Heart left ventricle (tissue), 16 donors: ENCODE measurements at places on chromosomes 2 and 18.

DNA sequence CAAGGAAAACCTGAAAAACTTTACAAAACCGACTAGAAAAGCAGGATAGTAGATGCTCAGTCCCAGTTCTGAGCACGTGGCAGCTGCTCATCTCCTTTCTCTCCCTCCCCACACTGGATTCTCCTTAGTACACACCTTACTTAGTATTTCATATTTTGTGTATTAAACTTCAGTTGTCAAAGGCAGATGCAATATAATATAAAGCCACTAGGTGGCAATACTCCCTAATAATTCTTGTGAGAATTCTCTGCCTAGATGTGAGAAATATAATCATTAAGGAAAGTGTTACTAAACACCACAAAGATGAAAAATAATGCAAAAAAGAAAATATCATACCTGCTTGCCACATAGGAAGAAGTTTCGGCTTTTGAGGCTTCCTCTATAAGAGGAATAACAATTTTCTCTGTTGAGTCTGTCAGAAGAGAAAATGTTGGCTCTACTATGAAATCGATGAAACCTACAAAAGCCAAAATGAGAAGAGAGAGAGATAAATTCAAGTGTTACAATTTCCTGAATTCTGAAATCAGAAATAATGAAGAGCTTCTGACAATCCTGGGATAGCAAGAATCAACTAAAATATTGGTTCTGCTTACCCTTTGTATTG, 200.6 kb downstream of the PPP1R1C start:
- no peaks in the 10 kb centered on the region for H3K36me3 ChIP-seq
- no peak for DNase-seq
- no peak overlapping the region for H3K4me3 ChIP-seq
- H3K4me1 ChIP-seq, result no peaks in the 10 kb centered on the region
- H3K27me3 ChIP-seq, result no peaks in the 10 kb centered on the region
- H3K27ac ChIP-seq, result no peak overlapping the region

GRCh38 chr2:232457121-232458011, 1.4 kb downstream of the ALPI start:
- peaks cover 15% of the 10 kb centered on the region for H3K27me3 ChIP-seq
- no peaks in the 10 kb centered on the region for H3K4me1 ChIP-seq
- H3K36me3 ChIP-seq, result no peaks in the 10 kb centered on the region
- no peak overlapping the region for H3K27ac ChIP-seq

- no peak overlapping the region for H3K27ac ChIP-seq
- DNase-seq, result no peak
- H3K27me3 ChIP-seq, result no peaks in the 10 kb centered on the region
- no peaks in the 10 kb centered on the region for H3K4me1 ChIP-seq
- no peak overlapping the region for H3K4me3 ChIP-seq
Measured at GRCh38 chr2:207871506-207871905, 101.8 kb upstream of the FZD5 start.

- H3K27ac ChIP-seq, result no peak overlapping the region
- H3K36me3 ChIP-seq, result no peaks in the 10 kb centered on the region
- H3K4me1 ChIP-seq, result no peaks in the 10 kb centered on the region
- H3K27me3 ChIP-seq, result no peaks in the 10 kb centered on the region
Measured at GRCh38 chr18:46427216-46427995, 229.6 kb downstream of the LOXHD1 start.

- no peaks in the 10 kb centered on the region for H3K36me3 ChIP-seq
- peak; percentile 78 for DNase-seq
- no peak overlapping the region for H3K4me3 ChIP-seq
- peak overlapping the region; percentile 86 for H3K27ac ChIP-seq
- peaks cover 13% of the 10 kb centered on the region for H3K4me1 ChIP-seq
Measured at GRCh38 chr2:12501469-12502158, 215.1 kb upstream of the TRIB2 start.

DNA sequence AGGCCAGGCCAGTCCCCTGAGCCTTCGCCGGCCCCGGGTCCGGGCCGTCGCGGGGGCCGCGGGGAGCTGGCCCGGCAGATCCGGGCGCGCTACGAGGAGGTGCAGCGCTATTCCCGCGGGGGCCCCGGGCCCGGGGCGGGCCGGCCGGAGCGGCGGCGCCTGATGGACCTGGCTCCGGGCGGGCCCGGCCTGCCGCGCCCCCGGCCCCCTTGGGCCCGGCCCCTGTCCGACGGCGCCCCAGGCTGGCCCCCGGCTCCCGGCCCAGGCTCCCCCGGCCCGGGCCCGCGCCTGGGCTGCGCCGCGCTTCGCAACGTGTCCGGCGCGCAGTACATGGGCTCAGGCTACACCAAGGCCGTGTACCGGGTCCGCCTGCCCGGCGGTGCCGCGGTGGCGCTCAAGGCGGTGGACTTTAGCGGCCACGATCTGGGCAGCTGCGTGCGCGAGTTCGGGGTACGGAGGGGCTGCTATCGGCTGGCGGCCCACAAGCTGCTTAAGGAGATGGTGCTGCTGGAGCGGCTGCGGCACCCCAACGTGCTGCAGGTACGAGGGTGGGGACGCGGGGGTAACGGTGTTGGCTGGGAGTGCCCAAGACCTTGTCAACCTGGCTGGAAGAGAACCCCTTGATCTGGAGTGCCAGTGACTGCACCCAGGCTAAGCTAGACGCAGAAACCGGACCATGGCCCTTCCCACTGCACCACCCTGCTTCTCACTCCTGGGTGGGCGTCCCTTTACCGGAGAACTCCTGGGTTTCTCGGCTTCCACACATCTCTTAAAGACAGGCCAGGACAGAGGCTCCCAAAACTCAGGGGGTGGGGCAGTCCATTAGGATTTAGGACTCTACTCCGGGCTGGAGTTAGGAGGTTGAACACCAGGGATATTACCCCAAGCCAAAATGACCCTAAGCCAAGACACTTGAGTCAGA, 739 bp downstream of the PKDCC start:
- peak overlapping the region; percentile 76 for H3K4me3 ChIP-seq
- no peaks in the 10 kb centered on the region for H3K27me3 ChIP-seq
- H3K27ac ChIP-seq, result peak overlapping the region; percentile 68
- peaks cover 23% of the 10 kb centered on the region for H3K4me1 ChIP-seq
- peaks cover 5% of the 10 kb centered on the region for H3K36me3 ChIP-seq
- DNase-seq, result no peak

- no peaks in the 10 kb centered on the region for H3K36me3 ChIP-seq
- H3K4me3 ChIP-seq, result no peak overlapping the region
- H3K4me1 ChIP-seq, result no peaks in the 10 kb centered on the region
- no peak overlapping the region for H3K27ac ChIP-seq
- no peak for DNase-seq
- H3K27me3 ChIP-seq, result no peaks in the 10 kb centered on the region
Measured at GRCh38 chr2:96698221-96698861, 41.5 kb downstream of the LMAN2L start.

- no peak overlapping the region for H3K27ac ChIP-seq
- no peak overlapping the region for H3K4me3 ChIP-seq
- no peaks in the 10 kb centered on the region for H3K36me3 ChIP-seq
- H3K27me3 ChIP-seq, result no peaks in the 10 kb centered on the region
- no peaks in the 10 kb centered on the region for H3K4me1 ChIP-seq
- DNase-seq, result no peak
Measured at GRCh38 chr2:20992201-20992711, 51.6 kb downstream of the APOB start.
